ENCODE measurements at places on chromosomes 5 and 9. TPM values are rescaled to one million over a fixed set of nuclear protein-coding genes. Genes with fewer than 3 reads are reported as not detected.
A peak's percentile ranks its signal among the peaks of the same experiment; 100 is the strongest.

GRCh38 chr9:34384368-34385165 is 7.9 kb upstream of the MYORG start:
- H3K4me3 ChIP-seq: no peak overlapping the region
- DNase-seq: no peak
- H3K27ac ChIP-seq: no peak overlapping the region

- no peak for DNase-seq
- no peaks in the 10 kb centered on the region for H3K36me3 ChIP-seq
- no peak overlapping the region for H3K27ac ChIP-seq
- H3K27me3 ChIP-seq: no peaks in the 10 kb centered on the region
- no peaks in the 10 kb centered on the region for H3K4me1 ChIP-seq
Observed at GRCh38 chr9:126147186-126147935, 179.3 kb upstream of the MVB12B start.

DNA sequence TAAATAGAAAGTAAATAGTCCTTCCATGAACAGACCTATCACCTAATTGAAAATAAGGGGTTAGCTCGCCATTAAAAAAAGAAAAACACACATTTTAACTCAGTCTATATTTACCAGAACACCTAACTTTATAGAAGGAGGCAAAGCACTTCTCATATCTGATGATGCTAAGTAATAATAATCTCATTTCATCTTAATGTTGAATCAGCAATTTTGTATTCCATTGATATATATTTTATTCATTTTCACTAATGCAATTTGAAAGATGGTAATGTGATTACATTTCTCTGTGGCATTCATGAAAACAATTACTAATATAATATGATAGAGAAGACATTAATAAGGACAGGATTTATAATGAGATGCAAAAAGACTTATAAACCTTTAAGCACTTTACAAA is 276.7 kb downstream of the BNC2 start:
- no peak overlapping the region for H3K27ac ChIP-seq
- H3K27me3 ChIP-seq: no peaks in the 10 kb centered on the region
- DNase-seq: no peak
- no peaks in the 10 kb centered on the region for H3K36me3 ChIP-seq
- H3K4me1 ChIP-seq: no peaks in the 10 kb centered on the region

DNA sequence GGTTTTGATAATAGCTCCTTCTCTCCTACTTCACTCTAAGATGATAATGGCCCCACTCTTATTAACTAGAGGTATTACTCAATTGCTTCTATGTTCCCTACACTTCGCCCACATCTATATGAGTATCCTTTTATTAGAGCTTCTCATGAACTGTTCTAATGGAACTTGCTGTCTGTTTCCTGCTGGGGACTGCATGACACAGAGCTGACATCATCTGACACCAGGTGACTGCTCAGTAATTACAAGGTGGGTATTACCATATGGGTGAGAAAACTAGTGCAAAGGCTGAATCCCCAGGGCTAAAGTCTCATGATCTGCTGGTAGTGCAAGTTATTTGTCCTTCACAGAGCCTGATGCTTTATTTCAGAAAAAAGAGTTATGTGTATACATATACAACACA is 146.2 kb upstream of the PLCXD3 start:
- H3K36me3 ChIP-seq: no peaks in the 10 kb centered on the region
- H3K27ac ChIP-seq: no peak overlapping the region
- DNase-seq: no peak
- H3K4me1 ChIP-seq: no peaks in the 10 kb centered on the region
- H3K27me3 ChIP-seq: no peaks in the 10 kb centered on the region

DNA sequence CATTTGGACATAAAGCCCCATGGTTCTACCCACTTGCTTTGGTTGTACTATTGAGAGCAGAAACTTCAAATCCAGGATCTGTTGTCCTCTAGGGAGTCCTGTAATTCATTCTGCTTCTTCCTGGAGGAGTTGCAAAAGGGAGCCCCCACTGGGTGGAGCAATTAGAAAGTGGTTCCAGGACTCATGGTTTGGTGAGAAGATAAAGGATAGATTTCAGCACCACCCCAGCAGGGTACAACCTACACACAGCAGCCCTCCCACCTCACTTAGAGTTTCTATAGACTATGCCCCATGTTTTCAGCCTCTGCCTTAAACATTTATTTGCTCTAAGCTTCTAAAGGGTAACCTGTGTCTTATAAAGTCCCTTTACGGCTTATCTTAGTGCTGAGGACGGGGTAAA is 112.6 kb upstream of the ARRDC3 start:
- no peaks in the 10 kb centered on the region for H3K36me3 ChIP-seq
- no peak for DNase-seq
- no peak overlapping the region for H3K4me3 ChIP-seq
- no peaks in the 10 kb centered on the region for H3K27me3 ChIP-seq
- H3K27ac ChIP-seq: no peak overlapping the region

DNA sequence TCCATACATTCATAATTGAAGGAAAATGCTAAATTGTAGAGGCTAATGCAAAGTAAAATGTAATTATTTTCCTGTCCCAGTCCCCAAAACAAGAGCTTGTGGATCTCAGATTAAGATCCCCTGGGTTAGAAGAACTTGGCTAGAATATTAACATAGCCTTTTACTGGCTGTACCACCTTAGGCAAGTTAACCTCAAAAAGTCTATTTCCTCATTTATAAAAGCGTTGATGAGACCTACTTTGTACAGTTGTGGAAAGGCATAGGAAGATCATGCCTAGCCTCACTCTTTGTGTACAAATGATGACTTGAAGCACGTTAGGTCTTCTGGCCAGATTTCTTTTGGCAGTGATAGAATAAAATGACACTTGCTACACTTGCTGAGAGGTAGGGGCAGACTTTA is 97.2 kb downstream of the F2RL2 start:
- H3K27ac ChIP-seq: no peak overlapping the region
- H3K4me1 ChIP-seq: peaks cover 4% of the 10 kb centered on the region
- H3K4me3 ChIP-seq: no peak overlapping the region
- no peak for DNase-seq

DNA sequence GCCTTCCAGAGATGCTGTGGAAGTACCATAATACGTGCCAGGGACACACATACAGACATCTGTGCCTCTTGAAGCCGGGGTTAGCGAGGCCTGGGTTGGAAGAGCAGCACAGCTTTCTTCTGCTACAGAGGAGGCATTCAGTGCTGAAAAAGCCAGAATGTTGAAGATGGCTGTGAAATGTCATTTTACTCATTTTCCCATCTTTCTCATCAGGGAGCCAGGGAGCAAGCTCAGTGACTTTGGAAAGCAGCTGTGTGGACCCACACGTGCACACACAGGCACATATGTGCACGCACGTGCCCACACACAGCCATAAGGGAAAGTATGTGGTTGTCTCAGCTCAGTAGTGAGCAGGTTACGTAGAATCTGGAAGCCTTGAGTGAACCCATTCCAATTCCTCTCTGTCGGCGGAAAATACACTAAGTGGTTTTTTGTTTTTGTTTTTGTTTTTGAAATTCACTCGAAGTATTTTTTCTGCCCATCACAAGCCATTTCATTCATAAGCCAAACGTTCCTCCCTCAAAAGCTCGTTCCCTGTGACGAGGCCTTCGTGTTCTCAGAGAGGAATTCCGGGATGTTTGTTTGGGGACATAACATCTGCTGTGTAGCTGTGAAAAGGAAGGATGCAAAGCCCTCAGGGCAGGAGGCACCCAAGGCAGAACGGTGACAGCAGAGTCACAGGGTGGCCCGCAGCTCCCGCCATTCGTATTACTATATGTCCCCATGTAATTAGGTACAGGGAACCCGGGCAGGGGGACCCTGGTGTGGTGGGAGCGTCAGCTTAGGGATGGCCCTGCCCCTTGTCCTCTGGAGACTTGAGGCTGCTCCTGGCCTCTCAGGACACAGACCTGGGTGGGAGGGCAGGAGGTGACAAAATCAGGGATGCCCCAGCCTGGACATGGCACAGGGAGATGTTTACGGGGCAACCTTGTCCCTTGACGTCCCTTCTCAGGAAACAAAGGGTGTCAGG is 29.0 kb upstream of the ANKRD33B start:
- H3K27me3 ChIP-seq: no peaks in the 10 kb centered on the region
- no peak overlapping the region for H3K27ac ChIP-seq
- no peak for DNase-seq
- H3K4me3 ChIP-seq: no peak overlapping the region
- no peaks in the 10 kb centered on the region for H3K36me3 ChIP-seq
- no peaks in the 10 kb centered on the region for H3K4me1 ChIP-seq

GRCh38 chr5:138240650-138241385 is 27.7 kb upstream of the CDC23 start:
- no peaks in the 10 kb centered on the region for H3K27me3 ChIP-seq
- H3K4me3 ChIP-seq: no peak overlapping the region
- no peaks in the 10 kb centered on the region for H3K36me3 ChIP-seq
- no peaks in the 10 kb centered on the region for H3K4me1 ChIP-seq
- no peak overlapping the region for H3K27ac ChIP-seq
- DNase-seq: no peak

DNA sequence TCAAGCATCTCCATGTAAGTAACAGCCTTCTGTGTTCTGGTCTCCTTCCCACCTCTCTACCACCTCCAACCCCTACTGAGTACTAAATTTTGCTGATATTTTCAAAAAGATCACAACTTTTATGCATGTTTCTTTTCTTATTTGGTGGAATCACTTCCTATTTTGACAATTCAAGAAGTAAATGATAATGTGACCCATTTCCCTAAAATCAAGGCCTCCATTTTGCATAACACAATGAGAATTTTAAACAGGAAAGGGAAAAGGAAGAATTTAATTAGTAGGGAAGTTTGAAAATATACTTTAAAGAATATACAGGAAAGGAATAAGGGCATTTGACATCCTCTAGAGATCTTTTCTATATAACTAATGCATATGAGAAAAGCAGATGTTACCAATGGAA is 212.9 kb upstream of the RASA1 start:
- no peaks in the 10 kb centered on the region for H3K4me1 ChIP-seq
- no peaks in the 10 kb centered on the region for H3K36me3 ChIP-seq
- H3K27me3 ChIP-seq: no peaks in the 10 kb centered on the region
- no peak for DNase-seq

GRCh38 chr9:101445353-101446029 is 9.9 kb upstream of the ALDOB start:
- peak overlapping the region; percentile 87 for H3K27ac ChIP-seq
- H3K36me3 ChIP-seq: no peaks in the 10 kb centered on the region
- no peak for DNase-seq
- H3K4me3 ChIP-seq: no peak overlapping the region
- peaks cover 61% of the 10 kb centered on the region for H3K4me1 ChIP-seq

GRCh38 chr9:86975606-86976005 is 28.3 kb upstream of the GAS1 start:
- H3K4me3 ChIP-seq: no peak overlapping the region
- H3K27ac ChIP-seq: no peak overlapping the region
- no peaks in the 10 kb centered on the region for H3K27me3 ChIP-seq
- H3K36me3 ChIP-seq: no peaks in the 10 kb centered on the region

DNA sequence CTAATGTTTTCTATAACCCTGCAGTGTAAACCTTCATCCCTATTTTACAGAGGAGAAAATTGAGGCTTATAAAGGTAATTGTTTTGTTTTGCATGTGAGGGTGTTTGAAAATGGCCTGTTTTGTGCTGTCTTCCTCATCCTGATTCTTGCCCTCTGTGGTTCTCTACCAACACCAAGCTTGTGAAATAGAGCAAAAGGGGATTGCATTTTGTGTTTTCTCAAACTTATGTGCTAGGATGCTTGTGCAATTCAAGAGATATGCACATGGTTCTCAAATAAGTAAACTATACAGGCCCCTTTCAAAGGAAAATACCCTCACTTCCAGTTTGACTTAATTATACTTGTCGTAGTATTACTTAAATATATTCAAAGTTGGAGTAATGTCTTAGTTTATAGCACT is 17.2 kb downstream of the PAM start:
- no peak overlapping the region for H3K27ac ChIP-seq
- H3K4me3 ChIP-seq: no peak overlapping the region
- no peak for DNase-seq
- no peaks in the 10 kb centered on the region for H3K36me3 ChIP-seq
- peaks cover 18% of the 10 kb centered on the region for H3K4me1 ChIP-seq

DNA sequence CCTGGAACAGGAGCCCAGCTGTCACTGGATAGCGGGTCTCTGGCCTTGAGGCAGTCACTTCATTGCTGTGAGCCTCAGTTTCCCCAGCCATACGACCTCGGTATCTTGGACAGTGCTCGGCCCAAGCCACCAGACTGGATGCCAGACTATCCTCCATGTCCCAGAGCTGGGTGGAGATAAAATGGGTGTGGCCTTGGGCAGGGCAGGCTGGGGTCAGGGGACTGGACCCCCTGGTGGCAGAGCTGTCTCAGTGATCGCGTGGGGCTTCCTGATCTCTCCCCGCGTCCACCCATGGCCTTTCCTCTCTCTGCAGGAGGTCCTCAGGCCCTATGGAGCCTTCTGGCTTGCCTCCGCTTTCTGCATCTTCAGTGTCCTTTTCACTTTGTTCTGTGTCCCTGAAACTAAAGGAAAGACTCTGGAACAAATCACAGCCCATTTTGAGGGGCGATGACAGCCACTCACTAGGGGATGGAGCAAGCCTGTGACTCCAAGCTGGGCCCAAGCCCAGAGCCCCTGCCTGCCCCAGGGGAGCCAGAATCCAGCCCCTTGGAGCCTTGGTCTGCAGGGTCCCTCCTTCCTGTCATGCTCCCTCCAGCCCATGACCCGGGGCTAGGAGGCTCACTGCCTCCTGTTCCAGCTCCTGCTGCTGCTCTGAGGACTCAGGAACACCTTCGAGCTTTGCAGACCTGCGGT is 10.0 kb downstream of the SLC2A8 start:
- no peaks in the 10 kb centered on the region for H3K4me1 ChIP-seq
- H3K4me3 ChIP-seq: no peak overlapping the region
- H3K27me3 ChIP-seq: no peaks in the 10 kb centered on the region
- H3K36me3 ChIP-seq: no peaks in the 10 kb centered on the region
- H3K27ac ChIP-seq: no peak overlapping the region
- no peak for DNase-seq

OR1J2 gene
- not detected for total RNA-seq

PPP3R2 gene
- total RNA-seq: not detected

KCNN2 gene
- 2.5 TPM for total RNA-seq

Measured in pancreas (tissue), 10 donors.